Fibroblast of upper back skin (primary cell): ENCODE measurements at places on chromosomes 4 and X.

DNA sequence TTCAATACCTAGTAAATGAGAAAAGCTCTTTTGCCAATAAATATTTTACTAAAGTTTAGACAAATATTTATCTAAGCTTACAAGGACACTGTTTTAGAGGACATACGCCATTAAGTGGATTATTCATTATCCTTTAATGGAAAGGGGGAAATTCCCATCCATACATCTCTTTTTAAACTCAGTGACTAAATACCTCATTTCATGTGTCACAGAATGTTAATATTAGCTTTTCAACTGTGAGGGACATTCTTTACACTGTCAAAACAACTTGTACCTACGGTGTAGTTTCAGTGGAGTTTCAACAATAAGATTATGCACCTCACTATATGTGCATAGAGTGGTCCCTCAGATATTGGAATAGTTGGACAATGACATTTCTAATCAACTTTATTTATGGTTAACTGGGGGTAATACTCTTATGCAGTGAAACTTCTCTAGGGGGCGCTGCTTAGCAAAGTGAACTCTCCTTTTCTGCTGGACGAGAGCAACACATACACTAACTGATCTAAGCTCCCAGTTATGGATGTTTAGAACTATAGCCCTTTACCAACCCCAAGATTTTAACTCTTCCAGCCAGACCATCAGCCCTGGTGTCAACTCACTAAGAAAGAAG is 9.7 kb downstream of the HS6ST2 start:
- no peak for DNase-seq

DNA sequence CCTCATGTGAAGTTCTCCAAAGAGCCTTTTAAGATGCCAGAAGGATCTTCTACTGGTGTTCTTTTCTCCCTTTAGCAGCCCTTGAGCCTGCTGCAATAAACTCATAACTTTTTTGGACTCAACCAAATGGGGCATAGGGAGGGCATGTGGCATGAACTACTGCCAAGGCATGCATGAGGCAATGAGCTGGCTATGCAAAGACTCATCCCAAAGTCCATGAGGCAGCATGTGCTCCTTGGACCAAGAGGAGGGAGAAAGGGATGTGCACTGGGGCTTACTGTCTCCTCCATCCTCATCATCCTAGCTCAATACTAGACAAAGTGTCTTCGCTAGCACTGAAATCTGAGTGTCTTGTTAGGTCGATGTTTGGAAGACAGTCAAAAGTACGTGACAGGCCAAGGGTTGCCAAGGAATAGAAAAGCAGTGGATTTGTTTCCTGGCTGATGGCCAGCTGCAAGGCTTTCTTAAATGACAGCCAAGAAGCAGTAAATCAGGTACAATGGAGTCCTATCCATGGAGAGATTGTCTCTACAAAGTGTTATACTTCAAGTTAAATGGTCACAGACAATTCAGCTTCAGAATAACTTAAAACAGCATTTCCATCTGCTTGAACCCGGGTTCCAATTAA is 44.5 kb upstream of the ATXN3L start:
- no peak for DNase-seq

DNA sequence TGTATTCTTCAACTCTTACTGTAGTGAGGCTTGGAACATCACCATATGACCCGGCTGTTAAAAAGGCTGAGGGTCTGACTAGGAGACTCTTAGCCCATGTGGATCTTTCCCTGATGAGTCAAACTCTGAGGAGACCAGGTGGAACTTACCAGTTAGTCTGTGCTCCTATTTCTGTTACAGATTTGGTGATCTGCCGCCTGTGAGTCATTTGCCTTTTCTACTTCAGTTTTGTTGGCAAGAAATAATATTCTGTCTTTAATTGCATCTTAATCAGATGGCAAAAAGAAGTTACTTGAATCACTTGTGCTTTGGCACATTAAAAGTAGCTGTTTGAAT is 48.4 kb downstream of the MTM1 start:
- DNase-seq = peak; percentile 16

DNA sequence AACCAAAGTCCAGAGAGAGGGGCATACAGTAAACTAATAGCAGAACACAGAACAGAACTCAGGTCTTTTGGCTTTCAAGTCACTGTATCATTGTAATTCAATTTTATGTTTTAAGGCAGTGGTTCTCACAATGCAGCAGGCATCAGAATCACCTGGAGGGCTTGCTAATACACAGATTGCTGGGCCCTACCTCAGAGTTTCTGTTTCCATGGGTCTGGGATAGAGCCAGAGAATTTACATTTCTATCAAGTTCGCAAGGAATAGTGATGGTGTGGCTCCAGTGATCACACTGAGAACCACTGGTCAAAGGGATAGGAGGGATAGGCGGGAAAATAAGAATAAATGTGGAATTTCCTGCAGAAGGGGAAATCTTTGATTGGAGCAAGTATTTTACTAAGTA is 36.7 kb downstream of the LANCL3 start:
- DNase-seq = no peak
